ENCODE measurements at places on chromosomes 12 and 14. TPM values are rescaled to one million over a fixed set of nuclear protein-coding genes. Genes with fewer than 3 reads are reported as not detected.
A peak's percentile ranks its signal among the peaks of the same experiment; 100 is the strongest.

- DNase-seq: no peak
Observed at GRCh38 chr12:97047361-97047760, 140.3 kb downstream of the NEDD1 start.

DNA sequence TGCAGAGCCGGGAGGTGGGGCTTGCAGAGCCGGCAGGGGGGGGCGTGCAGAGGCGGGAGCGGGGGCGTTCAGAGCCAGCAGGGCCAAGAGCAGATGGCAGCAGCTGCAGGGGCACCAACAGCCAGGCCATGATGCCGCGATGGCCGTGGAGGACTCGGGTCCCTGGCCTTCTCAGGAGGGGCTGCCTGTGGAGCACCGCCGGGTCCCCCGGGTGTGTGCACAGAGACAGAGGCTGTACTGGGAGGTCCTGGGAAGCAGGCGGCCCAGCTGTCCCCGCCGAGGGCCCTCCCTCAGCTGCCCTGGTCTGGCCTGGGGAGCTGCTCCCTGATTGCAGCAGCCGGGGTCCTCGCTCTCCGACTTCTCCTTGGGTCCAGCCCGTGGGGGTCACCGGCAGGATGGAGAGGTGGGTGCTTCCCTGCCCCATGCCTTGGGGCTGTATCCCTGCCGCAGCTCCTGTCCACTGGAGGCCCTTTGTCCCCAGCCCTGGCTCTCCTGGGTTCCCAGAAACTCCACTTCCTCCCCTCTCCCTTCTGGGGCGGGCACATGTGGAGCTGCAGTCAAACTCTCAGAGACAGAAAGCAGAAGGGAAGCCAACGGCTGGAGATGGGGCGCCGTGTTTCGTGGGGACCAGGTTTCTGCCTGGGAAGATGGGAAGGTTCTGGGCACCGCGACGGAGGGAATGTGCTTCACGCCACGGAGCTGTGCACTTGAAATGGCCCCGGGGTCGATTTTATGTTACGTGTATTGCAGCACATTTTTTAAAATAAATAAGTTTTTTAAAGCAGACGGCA, 75.8 kb upstream of the GALNT9 start:
- no peak for DNase-seq

GRCh38 chr14:32567543-32568384, 238.7 kb downstream of the AKAP6 start:
- DNase-seq: no peak

DNA sequence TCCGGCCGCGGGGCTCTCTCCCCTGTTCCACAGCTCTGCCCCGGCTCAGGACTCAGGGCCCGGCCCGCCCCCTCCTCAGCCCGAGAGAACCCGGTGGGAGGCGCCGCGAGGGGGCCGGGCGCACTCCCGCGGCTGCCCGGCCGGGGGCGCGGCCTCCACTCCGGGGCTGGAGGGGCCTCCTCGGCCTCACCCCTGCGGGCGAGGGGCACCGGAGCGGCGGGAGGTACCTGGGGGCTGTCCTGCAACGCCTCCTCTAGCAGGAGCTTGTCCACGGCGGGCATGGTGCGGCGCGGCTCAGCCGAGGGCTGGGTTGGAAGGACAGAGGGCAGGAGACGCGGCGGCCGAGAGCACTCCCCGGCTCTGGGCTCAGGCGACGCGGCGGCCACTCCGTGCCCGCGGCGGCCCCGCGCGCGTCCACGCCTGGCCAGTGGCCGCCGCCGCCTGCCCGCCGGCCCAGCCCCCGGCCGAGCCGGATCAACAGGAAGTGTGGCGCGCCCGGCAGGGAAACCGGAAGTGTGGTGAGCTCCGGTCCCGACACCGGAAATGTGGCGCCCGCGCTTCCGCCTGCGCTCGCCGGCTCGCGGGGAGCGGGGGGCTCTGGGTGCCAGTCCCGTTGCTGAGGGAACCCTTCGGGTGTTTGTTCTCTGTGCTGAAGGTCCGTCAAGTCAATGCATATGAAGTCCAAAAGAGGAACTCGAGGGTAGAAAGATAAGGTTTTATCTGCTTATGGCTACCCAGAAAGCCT, at the start of gene APPL2:
TSS of gene APPL2 (minus strand) at position 443 of the 745 bp plus-strand sequence. CDS start at position 281, 162 bp downstream.
- peak; percentile 95 for DNase-seq

DNA sequence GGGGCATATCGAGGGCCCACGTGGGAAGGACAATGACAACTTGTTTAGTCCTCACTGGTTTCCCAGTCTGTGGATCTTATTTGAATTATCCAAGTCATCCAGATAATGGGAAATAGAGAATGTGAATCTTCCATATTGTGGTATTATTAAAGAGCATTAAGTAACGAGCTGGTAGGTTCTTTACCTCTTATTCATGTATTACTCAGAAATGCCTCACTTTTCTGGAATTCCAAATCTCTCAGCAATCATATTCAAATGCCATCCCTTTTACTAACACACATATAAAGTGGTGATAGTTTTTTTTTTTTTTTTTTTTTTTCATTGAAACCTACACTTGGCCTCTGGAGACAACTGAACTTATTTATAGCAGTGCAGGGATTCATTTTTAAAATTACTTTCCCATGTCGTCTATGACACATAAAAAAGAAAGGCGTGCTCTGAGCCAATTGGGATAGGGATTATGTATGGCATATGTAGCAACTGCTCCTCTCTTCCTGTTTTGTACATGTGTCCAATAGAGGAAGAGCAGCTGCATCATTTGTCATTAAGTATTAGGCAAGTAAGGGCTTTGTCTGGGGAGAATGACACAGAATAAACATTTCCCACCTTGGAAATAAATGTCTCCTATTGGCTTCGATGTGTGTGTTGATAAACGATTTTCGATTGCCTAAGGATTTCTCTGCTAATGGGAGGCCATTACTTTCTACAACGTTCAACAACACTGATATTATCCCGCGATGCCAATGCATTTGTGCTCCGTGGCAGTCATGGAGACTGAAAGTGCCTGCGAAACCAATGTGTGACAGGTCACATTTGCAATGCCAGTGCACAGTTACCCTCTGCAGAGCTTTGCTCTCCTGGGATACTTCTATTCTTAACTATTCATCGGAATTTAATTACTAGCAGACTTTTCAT, 78.6 kb upstream of the IFNG-AS1 start:
- DNase-seq: peak; percentile 97

- DNase-seq: no peak
Observed at GRCh38 chr12:80860206-80860605, 77.5 kb downstream of the LIN7A start.

DNA sequence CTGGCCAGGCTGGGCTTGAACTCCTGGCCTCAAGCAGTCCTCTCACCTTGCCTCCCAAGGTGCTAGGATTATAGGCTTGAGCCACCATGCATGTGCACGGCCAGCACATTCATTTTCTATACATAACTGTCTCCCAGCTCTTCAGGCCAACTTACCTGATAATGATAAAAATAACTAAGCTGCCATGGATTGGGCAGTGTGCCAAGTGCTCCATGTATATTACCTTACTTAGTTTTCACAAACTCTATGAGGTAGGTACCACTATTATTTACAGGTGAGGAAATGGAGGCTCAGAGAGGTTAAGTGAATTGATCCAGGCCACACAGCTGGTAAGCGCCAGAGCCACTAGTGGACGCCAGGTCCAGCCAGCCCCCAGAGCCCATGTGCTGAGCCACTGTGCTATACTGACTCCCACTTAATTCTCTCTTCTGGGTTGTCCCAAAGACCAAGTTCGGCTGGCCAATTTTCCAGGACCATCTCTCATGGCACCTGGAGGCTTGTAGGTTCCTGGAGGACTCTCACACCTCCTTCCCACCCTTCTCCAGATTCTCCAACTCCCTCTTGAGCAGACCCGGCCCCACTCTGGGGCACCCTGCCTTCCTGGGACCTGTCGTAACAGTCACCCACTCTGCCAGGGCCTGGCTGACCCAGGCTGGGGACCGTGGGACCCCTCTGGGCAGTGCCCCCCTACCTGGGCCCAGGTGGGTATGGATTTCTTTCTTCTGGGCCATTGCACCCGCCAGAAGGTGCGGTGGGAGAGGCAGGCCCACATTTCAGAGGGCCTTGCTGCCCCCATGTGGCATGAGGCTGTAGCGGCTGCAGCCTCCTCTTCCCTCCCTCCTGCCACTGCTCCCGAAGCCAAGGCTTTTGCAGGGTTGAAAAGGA, 30.2 kb upstream of the CIPC start:
- DNase-seq: peak; percentile 56

GRCh38 chr12:112162241-112162790, 37.0 kb downstream of the TRAFD1 start:
- no peak for DNase-seq

DNA sequence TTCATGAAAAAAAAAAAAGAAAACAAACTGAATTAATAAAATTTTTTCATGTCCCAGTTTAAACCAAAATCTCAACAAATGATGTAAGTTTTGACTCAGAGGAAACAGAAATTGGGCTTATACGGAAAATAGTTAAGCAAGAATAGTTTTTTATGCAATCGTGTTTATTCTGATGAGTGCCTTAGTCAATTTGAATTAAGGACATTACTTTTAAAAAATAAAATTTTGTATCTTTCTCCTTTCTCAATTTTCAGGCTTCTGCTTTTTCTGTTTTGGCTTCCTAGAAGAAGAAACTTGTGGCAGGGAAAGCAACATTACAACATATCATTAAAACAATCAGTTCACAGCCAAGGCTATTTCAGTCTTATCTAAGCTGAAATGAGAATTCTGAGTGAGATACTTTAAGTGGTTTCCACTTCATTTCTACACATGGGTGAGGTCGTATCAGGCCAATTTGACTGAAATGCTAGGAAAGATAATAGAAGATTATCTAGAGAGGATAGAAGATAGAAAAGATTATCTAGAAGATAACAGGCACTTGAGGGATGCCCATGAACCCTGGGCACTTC, 52.4 kb downstream of the BCL2L14 start:
- DNase-seq: no peak

DNA sequence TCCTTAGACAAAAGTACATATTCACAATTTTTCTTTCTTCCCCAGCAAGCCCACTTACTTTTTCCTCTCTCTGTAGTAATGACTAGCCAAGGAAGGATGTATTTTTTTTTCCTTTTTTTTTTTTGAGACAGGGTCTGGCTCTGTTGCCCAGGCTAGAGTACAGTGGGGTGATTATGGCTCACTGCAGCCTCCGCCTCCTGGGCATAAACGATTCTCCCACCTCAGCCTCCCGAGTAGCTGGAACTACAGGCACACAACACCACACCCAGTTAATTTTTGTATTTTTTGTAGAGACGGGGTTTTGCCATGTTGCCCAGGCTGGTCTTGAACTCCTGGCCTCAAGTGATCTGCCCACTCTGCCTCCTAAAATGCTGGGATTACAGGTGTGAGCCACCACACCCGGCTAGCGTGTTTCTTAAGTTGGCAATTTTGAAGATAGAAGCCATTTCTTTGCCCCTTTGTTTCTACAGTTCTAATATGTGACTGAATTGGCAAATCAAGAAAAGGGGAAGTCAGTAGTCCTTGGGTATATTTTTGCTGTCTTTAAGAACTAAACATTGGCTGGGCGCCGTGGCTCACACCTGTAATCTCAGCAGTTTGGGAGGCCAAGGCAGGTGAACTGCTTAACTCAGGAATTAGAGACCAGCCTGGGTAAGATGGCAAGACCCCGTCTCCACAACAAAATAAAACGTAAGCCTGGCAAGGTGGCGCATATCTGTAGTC, 3.2 kb upstream of the NACA start:
- DNase-seq: no peak

GRCh38 chr12:91811481-91812287, 334.0 kb downstream of the BTG1 start:
- DNase-seq: peak; percentile 73

DNA sequence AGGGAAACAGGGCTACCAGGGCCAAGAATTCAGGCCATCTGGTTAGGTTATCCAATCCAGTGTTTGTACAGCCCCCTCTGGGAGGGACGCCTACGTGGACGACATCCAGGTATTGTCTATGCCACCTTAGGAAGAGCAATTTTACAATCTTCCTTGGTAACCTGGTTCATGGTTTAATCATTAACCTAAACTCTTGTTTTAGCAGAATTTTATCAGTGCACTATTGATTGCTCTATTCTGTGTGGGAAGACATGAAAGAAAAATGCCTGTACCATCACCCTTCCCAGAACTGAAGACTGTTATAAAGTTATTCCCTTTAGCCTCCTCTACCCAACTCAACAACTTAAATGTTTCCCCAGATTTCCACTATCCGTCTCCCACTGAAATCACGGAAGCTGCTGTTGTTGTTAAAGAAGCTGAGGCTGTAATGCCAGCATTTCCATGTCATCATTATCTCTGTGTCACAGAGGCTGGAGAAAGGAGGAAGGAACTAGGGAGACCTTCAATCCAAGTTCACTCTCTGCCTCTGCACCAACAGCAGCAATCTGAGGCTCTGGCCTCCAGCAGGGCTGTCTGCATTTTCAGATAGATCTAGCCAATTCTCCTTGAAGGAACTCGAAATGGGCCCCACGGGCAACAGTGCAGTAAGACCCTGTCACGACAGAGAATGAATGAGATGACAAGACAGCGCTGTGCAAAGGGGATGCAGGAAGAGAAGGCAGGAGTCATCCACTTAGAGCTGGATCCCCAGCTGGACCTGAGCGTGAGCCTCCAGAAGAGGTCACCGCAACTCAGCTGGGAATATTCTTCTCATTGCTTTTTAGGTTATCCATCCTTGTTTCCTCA, 183.4 kb upstream of the GZMB start:
- DNase-seq: no peak

GRCh38 chr12:104435765-104436164, 21.0 kb upstream of the CHST11 start:
- no peak for DNase-seq

DNA sequence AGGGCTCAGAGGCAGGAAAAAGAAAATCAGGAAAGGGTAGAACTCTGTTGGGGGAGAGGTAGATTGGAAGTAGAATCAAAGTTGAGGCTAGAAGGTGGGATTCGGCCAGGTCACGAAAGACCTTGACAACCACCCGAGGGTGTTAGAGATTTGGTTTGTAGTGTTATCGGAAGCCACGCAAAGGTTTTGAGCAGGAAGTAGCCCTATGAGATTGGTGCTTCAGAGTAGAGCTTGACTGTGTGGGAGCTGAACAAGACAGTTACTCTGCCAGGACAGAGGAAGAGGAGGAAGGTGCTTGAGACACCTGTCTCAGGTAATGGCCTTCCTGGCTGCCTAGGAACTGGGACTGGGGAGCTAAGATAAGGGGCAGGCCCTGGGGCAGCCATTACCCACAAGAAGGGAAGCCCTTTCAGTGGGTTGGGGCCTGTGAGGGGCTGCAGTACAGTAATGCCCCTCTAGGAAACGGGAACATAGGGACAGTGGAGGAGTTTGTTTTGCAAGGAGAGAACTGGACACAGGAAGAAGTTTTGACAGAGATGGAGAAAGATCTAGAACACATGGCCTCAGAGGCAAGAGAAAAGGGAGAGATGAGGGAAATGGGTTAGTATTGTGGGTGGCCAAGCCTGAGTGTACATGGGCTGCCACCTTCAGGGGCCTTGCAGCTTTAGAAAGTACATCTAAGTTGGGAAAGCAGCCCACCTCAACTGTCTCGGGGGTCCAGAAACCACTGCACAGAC, 73.5 kb downstream of the RIN3 start:
- DNase-seq: no peak

TBX3 gene
- 36.2 TPM for polyA plus RNA-seq

PALS1 gene
- polyA plus RNA-seq: 15.2 TPM

R3HDM2 gene
- polyA plus RNA-seq: 59.4 TPM

PIANP gene
- polyA plus RNA-seq: 4.4 TPM

CLEC4A gene
- polyA plus RNA-seq: 3.5 TPM

ANKS1B gene
- polyA plus RNA-seq: 3.8 TPM

DAO gene
- not detected for polyA plus RNA-seq

All from muscle of back (tissue), 13 donors.